ENCODE measurements at places on chromosomes 3 and 15. TPM values are rescaled to one million over a fixed set of nuclear protein-coding genes. Genes with fewer than 3 reads are reported as not detected.

- no peak for DNase-seq
Measured at GRCh38 chr15:73601451-73602445, 31.4 kb downstream of the NPTN start.

DNA sequence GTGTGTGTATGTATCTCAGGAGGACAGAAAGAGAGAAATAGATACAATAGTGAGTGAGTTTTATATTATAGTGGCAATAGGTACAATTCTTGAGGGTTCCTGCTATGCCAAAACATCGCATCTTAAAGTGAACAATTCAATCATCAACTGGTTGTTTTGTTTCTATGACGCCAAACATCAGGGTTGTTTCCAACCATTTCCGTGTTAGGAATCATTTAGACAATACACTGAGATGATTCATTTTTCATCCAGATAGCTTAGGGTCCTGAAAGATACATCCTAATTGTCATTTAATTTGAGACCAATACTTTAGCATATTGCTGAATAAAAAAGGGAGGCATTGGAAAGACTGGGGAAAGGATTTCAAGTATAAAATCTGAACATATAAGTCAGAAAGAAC, 472.2 kb downstream of the MCTP2 start:
- DNase-seq = no peak

The ECE2 gene
- total RNA-seq = not detected

The SMCO1 gene
- total RNA-seq = not detected

Measured in progenitor cell of endocrine pancreas (in vitro differentiated cells).